ENCODE measurements at places on chromosomes 1 and 21.

DNA sequence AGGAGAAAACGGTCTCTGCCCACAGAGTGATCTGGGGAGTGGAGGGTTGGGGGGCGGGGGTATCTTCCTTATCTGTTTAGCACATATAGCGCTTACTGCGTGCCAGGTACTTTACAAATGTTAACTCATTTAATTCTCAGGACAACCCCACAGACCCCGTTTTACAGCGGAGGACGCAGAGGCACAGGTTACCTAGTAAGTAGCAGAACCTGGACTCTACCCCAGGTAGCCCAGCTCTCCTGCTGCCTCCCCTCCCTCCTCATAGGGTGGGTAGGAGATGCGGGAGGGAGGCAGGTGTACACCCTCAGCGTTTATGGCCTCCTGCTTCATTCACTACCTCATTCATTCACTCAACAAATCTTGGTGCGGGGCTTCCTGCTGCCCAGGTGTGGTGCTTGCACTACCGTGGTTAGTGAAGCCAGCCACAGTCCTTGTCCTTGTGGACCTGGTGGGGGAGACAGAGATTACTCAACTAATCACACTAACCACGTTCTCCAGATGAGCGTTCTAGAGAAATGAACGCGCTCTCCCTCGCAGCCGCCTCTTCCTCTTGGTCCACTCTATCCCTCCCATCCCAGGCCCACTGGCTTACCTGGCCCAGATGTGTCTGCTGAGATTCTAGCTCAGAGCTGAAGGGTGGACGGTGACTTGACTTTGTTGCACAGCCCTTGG lies 102.0 kb downstream of the IER5 start:
- DNase-seq = no peak

DNA sequence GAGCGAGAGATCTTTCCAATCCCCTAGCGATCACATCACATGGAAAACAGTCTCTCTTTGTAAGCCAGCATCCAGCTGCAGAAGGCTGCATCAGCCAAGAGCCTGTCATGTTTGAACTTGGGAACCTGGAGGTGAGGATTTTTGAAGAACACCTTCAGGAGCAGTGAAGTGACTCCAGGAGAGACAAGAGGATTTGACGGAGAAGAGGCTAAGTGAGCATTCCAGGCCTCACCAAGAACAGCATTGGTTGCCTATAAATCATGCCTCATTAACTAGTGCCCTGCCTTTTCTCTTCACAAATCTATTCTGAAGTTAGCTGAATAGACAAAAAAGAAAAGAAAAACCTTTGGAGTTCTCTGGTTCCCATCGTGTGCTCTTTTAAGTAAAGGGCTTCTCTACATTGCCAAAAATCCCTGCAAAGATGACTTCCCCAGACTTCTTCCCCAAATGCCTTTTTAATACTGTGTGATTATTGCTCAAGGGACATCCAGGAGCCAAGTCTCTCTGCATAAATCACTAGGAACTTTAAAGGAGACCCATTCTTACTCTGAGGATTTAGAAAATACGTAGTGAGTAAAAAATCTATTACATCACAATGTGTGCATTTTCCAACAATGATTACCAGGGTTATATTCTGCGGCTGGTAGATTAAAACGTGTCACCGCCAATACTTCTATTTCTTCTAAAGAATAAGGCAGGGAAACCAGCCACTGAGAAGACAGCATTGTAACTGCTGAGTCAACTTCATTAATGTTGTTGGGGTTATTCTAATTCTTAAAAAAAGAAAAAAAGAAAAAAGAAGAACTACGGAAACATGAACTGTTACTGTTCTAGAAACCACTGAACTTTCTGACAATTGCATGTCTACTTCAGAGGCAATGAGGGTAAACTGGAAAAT lies 95.2 kb downstream of the KIF14 start:
- no peak for DNase-seq

GRCh38 chr1:51302746-51303145 lies 27.6 kb downstream of the TTC39A start:
- no peak for DNase-seq

- DNase-seq = no peak
Observed at GRCh38 chr1:167450843-167451242, 67.5 kb downstream of the CD247 start.

DNA sequence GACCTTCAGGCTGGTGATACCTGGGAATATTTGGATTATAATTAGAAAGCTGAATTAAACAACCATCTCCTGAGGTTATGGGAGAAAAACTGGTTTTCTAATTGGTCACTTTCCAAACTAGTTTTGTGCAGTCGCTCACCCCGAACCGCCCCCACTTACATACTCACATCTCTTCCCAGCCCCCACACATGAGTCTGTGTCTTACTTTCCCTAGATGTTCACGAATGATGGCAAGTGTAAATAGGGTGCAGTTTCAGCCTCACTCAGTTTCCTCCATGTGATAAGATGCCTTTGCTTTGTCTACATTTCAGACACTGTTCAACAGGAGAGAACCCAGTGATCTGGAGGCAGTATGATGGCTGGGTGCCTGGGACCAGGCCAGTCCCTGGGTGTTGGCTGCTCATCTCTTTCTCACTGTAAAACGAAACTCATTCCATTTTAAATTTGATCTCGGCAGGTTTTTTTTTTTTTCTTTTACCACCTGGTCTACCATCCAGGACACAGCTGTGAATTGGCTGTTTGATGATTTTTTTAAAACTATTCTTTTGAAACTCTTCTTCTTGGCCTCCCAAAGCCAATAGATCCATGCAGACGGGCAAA lies 164.3 kb upstream of the RAB4A start:
- DNase-seq = no peak

DNA sequence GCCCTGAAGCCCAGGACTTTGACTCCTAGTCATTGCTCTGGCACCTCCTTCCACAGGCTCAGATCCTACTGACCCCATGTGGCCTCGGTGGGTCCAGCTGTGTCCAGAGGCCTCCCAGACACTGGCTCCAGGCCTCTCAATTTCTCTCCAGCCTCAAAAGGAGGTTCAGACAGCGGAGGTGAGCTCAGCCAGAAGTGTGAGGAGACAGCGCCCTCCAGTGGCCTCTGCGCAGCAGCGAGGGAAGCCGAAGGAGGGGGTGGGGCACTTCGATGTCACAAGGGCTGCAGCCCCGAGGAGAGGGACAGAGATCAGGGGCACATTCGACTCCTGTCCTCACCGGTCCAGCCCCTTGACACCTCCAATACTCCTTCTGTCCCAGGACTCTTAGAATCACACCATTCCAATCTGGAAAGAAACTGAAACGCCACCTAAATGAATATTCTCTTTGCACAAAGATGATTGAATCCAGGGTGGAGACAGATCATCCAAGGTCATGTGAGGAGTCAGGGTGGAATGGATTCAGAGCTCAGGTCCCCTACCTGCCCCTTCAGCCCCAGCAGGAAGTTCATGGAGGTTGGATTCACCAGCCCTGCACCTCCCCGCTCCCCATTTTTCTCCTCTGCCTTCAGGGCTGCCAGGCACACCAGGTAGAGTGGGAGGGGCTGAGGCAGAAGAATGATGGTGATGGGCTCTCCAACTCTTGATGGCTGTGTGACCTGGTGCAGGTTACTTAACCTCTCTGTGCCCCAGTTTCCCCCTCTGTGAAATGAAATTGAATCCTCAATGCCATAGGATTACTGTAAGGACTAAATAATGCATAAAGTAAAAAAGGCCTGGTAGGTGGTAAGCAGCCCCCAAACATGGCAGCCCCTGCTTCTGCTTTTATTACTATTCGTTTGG lies 34.8 kb upstream of the ZBTB40 start:
- DNase-seq = peak; percentile 38

DNA sequence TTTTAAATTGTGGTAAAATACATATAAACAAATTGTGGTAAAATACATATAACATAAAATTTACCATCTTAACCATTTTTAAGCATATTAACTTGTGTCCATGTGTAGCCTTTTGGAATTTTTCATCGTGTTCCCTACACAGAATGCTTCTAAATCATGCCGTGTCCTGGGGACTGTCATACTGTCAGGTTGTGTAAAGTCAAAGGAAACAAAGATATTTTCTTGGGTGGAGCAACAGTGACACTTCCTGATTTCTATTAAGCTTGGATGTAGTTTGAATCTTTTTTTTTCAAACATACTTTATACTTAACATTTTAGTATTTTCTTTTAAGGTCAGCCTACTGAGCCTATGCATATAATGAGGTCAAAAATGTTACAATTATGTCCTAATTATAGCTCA lies 32.3 kb downstream of the DOP1B start:
- no peak for DNase-seq

GRCh38 chr1:167121375-167122120 lies 27.7 kb downstream of the STYXL2 start:
- peak; percentile 36 for DNase-seq

Data from NCI-H187 (cell line).